GDM1 (cell line): ENCODE measurements at places on chromosomes 2 and 18.
A peak's percentile ranks its signal among the peaks of the same experiment; 100 is the strongest.

GRCh38 chr2:230318190-230319121 is 8.5 kb upstream of the SP140L start:
- DNase-seq, result no peak

DNA sequence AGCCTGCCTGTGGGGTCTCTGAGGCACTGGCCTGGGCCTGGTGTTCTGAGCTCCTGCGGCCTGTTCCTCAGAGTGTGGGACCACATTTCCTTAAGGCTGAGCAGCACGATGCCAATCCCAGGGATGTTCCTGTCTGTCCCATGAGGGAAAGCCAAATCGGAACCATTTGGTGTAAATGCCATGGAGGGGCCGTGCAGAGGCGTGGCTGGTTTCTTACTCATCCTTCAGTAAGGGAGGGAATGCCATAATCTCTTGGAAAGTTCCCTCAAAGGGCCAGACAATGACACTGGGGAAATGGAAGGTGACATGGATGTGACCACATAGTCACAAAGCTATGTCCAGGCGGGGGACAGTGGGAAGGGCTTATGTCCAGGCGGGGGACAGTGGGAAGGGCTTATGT is 14.4 kb upstream of the PTMA start:
- DNase-seq, result no peak

DNA sequence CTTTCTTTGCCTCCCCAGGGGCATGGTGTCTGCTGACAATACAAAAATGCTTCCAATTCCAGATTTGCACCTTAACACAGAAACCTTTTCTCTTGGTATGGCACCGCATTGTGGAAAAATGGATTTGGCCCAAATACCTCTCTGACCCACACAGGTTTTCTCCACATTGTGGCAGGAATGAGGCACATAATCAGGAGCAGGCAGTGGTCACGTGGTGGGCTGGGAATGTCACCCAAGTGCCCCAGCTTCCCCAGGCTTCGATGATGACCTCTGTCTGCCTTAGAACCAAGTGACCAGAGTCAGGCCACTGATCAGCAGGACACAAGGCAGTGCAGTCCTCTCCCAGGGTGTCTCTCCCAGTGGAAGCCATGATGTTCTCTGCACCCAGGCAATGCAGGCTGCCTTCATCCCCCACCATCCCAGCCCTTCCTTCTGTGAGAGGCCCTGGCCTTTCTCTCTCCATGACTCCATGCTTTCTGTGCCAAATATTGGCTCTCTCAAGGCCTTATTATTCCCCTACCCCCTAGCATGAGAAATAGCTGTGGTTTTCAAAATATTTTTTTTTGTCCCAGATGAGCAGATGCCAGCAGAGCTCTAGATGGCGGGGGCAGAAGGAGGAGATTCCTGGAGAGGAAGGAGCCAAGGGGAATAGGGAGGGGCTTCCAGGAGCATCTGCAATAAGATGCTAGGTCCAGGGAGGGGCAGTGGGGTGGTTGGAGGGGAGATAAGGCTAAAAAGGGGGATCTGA is 198.9 kb downstream of the ACKR3 start:
- DNase-seq, result no peak

- DNase-seq, result no peak
These were observed 412.7 kb downstream of the CNTNAP5 start for GRCh38 chr2:124437811-124438210.

- no peak for DNase-seq
These were observed 51.6 kb downstream of the PTGR3 start for GRCh38 chr18:75157381-75157780.

- DNase-seq, result no peak
These were observed 37.4 kb downstream of the LYPD6B start for GRCh38 chr2:149075853-149076252.

GRCh38 chr18:22169011-22169888 is at the start of gene GATA6:
TSS of gene GATA6 (plus strand) at chr18:22169589. CDS start at chr18:22171145, 1,556 bp downstream.
- DNase-seq, result no peak

GRCh38 chr2:196480653-196481323 is 158.7 kb upstream of the CCDC150 start:
- no peak for DNase-seq

DNA sequence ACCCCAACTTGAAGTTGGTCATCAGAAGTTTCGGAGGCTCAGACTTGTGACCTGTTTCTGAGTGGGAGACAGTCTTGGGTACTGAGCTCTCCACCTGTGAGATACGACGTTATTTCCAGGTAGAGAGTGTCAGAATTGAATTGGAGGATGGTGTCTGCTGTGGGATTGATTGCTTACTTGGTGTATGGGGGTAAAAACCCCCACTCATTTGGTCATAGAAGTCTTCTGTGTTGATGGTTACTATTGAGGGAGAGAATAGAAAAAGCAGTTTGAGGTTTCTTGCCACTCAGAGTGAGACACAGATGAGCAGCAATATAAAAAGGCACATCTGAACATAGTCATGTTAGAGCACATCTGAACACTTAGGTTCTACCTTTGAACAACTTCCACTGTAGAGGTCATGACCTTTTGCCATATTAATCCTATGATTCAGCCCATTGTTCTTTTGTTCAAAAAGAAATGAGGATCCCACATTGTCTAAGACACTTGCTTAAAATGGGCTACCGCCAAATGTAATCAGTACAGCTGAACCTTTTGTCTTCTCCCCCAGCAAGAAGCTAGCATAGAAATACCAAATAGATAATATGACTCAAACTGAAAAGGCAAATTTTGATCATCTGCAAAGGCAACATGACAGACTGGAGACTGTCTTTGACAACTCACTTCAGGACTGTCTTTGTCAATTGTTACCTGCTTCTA is 73.3 kb downstream of the NAB1 start:
- DNase-seq, result no peak

- DNase-seq, result no peak
These were observed 2.5 kb downstream of the STAT4 start for GRCh38 chr2:191148281-191148680.

DNA sequence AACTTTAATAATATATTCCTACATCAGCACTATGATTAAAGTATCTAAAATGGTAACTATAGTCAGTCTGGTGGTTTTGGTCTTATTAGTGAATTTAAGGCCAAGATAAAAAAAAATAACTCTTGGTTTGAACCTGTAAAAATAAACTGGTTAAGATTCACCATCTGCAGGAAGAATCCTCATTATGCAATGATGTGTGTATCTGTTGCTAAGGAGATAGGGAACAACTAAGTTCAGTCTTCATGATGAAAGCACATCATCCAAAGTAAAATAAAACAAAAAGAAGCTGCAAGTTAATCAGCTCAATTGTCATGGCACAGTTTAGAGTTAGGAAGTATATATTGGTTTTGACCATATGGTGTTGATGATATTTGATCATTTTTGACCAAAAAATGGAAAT is 466.0 kb downstream of the NYAP2 start:
- DNase-seq, result no peak

GRCh38 chr2:226227341-226227740 is 572.3 kb downstream of the IRS1 start:
- no peak for DNase-seq

- peak; percentile 27 for DNase-seq
These were observed 50.3 kb upstream of the TLK1 start for GRCh38 chr2:171210864-171211431.

- DNase-seq, result peak; percentile 69
These were observed 110.4 kb upstream of the GULP1 start for GRCh38 chr2:188181067-188181838.

DNA sequence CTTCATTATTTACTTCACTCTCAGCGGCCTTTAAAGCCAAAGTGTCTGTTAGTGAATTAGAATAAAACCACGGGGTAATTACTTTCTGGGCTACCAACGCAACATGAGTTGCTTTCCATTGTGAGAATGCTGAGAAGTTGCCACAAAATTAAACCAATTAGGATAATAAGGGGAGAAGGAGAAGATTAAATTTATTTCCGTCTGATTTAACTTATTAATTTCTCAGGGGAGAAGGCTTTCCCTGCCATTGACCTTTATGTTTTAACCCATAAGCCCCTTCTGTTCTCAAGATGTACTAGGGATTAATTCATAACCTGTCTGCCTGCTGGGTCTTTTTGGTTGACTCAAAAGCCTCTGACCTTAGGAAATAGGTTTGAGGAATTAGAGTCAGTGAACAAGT is 42.3 kb upstream of the IGFBP5 start:
- DNase-seq, result no peak

- no peak for DNase-seq
These were observed 25.2 kb upstream of the RGPD4 start for GRCh38 chr2:107801498-107801897.

DNA sequence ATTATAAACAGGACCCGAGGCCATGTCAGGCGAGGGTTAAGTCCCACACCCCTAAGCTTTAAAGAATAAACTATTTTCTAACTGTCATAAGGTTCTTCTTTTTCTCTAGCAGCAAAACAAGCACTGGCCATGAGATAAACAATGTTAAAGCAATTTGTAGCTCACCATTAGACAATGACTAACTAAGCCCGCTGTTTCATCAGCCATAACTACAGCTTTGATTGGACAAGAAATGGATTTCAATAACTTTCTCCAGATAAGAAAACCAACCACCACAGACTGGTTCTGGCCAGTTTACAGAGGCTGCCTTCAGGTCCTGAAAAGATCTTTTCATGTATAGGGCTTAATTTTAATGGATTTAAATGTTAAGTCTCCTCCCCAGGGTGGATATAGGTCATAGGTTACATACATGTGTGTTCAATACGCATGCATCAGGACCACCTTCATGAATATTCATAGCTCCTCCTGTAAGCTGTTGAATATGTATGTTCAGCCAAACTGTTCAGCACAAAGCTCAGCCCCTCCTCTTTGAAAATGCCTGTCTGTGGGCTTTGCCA is 108.7 kb upstream of the RAB6C start:
- DNase-seq, result no peak

DNA sequence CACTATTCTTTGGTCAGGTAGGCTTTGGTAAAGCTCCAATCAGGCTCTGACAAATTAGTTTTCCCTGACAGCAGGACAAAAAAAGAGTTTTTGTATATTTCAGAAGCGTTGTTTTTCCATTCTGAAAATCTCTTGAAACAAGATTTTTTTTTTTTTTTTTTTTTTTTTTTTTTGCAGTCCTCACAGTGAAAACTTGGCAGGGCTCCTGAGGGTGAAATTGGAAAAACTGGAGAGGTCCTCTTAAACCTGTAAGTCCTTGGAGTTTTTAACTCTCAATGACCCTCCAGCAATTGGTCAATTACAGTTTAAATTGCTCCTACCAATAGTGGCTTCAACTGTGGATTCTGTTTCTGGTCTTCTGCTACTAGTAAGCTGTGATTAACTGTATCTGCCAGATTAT is 244.5 kb upstream of the PKDCC start:
- no peak for DNase-seq

- DNase-seq, result no peak
These were observed 73.3 kb downstream of the TXNL1 start for GRCh38 chr18:56565046-56565445.

DNA sequence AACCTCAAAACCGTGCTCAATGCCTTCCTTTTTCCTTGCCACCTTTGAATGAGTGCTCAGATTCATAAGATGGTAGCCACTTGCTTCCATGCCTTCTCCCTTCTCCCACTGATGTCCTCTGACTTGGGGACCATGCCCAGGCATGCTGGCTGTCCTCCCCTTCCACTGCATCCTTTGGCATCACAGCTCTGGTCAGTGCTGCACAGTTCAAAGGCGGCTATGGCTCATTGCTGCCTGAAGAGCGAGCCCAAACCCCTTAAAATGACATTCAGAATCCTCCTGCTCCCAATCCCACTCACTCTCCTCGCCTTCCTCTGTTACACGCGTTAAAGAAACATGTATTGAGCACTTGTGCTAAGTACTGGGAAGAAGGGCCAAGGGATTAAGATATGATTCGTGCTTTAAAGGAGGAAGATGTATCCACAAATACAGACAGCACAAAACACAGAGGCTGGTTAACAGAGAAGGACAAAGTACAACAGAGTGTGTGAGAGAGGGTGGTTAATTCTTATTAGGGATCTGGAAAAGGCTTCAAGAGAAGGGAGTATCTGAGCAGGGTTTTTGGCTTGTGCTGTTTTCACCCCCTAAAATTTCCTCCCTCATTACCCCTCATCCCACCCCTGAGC is 81.8 kb downstream of the CERKL start:
- DNase-seq, result no peak

DNA sequence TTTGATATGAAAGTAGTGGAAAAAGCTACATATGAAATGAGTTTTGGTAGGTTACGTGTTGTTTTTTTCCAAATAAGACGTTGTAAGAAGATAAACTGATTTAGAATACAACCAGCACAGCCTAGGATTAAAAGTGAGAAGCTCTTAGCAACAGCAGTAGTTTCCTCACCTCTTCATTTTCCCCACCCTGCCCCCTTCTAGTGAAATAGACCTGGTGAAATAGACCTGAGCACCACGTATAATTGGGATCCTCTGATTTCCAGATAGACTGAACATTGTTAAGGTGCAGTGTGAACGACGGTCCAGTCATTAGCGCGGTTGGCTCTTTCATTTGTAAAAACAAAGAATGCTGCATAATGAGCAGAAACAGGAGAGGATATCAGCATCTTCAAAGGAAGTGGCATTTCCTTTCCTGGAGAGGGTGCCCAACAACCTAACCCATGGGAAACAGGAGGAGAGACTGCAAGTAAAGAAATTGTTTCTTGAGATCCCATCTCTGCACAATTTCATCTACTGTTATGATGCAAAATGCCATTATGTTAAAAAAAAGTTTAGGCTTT is 114.3 kb downstream of the FIGN start:
- no peak for DNase-seq

- DNase-seq, result no peak
These were observed 589 bp upstream of the SGPP2 start for GRCh38 chr2:222423632-222424275.

DNA sequence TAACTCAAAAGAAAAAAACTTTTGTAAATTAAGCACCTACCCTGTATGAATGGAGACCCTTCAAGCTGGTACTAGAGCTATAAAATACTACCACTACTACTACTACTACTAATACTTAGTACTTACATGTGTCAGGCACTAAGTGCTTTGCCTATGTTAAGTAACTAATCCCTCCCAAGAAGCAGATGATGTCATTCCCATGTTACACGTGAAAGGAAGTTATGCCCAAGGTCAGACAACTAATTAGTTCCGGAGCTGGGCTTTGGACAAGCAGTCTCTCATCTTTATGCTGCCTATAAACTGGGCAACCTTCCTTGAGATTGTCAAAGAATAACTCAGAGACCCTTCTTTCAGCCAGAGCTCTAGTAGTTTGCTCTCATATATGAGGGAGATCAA is 13.9 kb upstream of the ATP6V1B1 start:
- no peak for DNase-seq

DNA sequence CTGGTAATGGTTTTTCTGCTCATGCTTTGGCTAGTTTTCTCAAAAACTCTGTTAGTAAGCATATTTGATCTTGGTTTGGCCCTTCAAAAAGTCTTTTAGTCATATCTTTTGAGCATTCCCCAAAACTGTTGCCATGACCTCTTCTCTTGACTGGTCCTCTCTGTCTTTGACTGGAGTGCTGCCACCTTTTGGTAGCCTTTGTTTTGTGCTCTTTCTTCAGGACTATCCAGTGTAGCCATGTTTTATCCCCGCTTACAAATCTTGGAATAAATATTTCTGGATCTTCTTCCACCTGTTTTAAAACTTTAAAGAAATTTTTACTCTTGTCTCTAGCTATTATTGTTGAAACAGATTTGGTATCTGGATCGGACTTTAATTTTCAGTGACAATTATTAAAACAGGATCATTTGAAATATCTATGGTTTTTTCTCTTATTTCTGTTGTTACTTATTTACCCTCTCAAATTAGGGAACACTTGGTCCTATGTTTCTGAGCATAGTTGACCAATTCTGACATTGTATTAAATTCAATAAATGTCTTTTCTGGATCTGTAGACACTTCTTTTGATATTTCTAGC is 965 bp upstream of the ELOA2 start:
- no peak for DNase-seq
